Renal cortical epithelial cell (primary cell): ENCODE measurements at places on chromosomes 6 and 20. TPM values are rescaled to one million over a fixed set of nuclear protein-coding genes. Genes with fewer than 3 reads are reported as not detected.

DNA sequence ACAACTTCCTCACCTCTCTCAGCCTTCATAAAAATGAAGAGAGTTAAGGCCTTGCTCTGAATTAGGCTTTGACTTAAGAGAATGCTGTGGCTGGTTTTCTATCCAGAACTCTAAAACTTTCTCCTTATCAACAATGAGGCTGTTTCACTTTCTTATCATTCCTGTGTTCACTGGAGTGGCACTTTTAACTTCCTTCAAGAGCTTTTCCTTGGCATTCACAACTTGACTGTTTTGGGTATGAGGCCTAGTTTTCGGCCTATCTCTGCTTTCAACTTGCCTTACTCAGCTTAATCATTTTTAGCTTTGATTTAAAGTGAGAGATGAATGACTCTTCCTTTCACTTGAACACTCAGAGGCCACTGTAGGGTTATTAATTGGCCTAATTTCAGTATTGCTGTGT lies 4.3 kb upstream of the LOC128125822 start:
- peak; percentile 56 for DNase-seq

Gene EEF1A2
- 4.5 and 29.3 TPM in 2 replicates for total RNA-seq

GRCh38 chr6:79604583-79605037 lies 26.5 kb upstream of the SH3BGRL2 start:
- peak; percentile 91 for DNase-seq

Gene NHLRC1
- total RNA-seq: 1.7 and 3.3 TPM in 2 replicates

DNA sequence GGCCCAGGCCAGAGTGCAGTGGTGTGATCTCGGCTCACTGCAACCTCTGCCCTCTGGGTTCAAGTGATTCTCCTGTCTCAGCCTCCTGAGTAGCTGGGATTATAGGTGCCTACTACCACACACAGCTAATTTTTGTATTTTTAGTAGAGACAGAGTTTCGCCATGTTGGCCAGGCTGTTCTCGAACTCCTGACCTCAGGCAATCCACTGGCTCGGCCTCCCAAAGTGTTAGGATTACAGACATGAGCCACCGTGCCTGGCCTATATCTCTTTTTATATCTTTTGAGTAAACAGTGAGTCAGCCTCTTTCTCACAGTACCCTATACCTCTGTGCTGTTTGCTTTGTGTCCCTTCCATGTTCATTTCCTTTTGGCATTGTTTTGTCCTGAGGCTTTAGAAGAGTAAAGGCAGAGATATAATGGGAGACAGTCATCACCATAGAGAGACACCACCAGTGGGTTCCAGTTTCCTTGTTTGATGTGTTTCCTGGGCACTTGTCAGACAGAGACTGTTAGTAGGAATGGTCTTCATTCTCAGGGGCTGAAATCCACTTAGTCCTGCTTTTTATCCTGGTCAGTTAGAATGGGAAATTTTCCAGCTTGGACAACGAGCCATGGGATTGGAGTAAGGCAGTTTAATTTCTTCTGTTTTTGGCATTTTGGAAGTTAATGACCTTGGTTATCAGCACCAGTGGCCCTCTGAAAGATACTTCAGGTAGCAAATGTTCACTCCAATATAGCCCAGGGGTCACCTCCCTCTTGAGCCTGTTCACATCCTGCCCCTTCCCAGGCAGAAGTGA lies 32.2 kb upstream of the ASXL1 start:
- DNase-seq: peak; percentile 66

Gene RAD21L1
- 0.35 TPM in 1 of 2 replicates, not detected in the other for total RNA-seq
